Fibroblast of mammary gland (primary cell): ENCODE measurements at places on chromosomes 2 and 18.
A peak's percentile ranks its signal among the peaks of the same experiment; 100 is the strongest.

- no peak for DNase-seq
These were observed 3.9 kb downstream of the ASIC4 start for GRCh38 chr2:219517954-219518778.

- no peak for DNase-seq
These were observed 634.3 kb downstream of the TMEM182 start for GRCh38 chr2:103396152-103396551.

DNA sequence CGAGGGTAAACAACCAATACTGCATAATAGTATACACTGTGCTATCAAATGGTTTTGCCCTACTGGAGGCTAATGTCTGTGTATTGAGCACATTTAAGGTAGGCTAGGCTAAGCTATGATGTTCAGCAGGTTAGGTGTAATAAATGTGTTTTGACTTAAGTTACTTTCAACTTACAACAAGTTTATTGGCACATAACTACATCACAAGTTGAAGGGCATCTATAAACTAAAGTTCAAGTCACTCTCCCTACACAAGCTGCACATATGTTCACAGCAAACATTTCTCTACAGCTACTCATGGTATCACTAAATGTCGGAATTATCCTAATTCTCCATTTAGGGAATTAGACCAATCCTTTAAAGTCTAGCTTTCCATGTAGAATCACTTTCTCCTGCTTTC is 11.4 kb downstream of the ARL5A start:
- no peak for DNase-seq

GRCh38 chr2:10875126-10875525 is 36.6 kb upstream of the KCNF1 start:
- no peak for DNase-seq

GRCh38 chr2:69494126-69494525 is 56.9 kb upstream of the NFU1 start:
- DNase-seq = no peak

DNA sequence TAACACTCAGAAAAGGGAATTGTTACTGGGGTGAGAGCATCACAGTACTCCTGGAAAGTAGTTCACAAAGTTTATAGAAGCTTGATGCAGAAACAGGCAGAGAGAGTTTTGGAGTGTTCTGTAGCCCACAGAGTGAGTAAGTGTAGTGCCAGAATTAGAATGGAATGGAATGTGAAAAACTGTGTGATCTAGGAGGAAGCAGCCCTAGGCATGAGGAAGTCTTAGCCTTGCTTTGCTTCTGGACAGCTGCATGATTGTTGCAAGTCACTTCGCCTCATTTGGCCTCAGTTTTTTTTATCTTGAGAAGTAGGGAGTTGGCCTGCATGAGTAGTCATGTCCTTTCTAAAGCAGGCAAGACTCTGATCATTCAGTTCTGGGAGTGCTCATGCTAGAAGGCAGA is 10.9 kb downstream of the SERPINB12 start:
- peak; percentile 83 for DNase-seq

- no peak for DNase-seq
These were observed 24.6 kb downstream of the KIF1A start for GRCh38 chr2:240795454-240795853.

DNA sequence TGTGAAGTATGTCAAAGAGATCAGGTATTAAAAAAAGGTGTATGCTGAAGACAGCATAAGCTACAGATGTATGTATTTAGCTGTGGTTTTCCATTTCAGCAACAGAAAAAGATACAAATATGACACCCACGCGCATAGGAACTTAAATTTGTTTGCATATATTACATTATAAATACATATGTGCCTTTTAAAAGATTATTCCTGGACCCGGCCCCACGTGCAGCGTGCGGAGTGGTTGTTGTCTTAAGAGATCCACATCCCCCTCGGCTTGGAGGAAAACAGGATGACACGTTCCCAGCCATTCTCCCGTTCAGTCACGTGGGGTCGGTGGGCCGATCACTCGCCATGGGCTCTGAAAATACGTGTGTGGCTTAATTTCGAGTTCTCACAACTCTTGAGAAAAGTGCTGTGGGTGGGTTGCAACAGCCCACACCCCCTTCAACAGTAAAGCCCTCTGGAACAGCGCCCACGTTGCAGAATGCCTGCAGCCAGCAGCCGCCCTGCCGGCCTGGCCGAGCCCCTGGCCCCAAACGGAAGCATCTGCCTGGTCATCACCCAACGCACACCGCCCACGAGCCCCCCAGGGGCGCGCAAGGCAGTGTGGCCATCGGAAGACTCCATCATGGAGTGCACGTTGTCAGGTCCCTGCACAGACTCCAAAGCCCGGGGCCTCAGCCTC is 18.6 kb upstream of the KCNG2 start:
- no peak for DNase-seq

DNA sequence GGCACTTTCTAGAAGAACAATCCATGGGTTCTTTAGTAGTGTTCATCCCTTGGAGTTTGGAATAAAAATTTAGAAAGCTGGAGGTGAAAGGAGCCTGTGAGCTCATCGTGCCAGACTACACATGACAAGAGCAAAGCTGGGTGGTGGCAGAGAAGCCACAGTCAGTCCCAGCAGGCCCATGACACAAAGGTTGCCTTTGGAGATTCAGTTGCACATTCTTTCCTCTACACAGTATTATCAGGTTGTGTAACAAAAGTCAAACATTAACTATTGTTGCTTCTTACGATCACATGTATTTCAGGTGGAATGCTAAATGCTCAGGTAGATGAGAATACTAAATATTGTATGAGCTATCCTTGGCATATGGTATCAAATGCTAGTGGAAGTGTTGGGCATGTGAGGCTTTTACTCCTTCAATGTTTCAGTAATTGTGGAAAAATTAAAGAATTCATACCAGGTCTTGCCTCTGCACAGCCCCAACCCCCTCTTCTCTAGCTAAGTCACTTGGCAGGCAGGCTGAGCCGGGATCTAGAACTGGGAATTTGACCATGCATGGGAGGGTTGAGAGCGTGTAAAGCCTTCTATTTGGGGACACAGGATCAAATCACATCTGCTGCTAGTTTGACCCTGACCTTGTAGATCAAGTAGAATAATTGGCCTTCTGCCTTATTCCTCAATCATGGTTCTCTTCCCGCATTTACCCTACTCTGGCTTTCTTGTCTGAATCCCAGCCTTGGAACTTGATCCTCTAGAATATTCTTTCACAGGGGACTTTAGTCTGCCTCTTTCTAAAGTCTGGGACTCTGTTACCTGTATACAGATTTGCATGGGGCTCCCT is 230.9 kb downstream of the GCA start:
- DNase-seq = no peak

GRCh38 chr18:10759241-10759640 is 233.4 kb downstream of the NAPG start:
- DNase-seq = no peak

GRCh38 chr2:48339451-48339850 is 190.5 kb upstream of the STON1 start:
- peak; percentile 83 for DNase-seq

DNA sequence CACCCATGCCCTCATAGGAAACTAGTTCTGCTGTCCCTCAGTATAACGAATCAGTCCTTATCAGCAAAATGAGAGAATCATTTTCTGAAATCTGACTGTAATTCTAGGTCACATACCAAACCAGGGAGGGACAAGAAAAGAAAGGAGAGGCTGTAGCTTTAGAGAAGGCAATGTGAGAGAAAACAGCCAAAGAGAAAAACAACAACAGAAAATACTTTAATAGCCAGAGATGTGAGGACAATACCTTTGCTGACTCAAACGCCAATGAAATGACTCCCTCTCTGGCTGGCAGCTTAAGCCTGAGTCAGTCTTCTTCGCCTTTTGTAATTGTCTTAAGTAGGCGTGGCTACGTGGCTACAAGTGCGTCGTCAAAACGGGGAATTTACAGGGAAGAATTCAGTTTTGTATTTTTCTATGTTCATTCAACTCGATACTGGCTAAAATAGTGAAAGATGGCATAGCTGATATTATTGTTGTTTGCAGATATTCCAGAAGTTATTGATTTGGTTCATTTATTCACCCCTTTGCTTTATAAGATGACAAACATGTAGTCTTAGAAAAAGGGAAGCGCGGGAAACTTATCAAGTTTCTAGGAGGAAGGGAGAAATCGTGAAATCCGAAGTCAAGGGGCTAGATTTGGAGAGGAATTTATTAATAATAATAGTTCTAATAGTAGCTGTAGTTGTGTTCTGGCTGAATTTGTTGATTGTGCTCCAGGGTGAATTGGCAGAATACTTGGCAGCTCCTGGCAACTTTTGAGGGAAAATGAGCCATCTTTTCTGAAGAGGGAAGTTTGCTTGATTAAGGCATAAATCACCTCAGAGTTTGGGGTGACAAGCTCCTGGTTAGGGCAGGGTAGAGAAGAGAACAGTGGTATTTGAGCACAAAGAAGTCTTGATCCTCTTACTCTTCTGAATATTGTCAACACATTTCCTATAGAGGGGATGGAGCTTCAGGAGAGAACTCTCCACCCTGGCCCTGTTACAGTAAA is at the start of gene IL1A:
IL1A (minus strand) TSS at position 295 of the 991 bp plus-strand sequence. CDS start 723 bp downstream, outside the sequence.
- DNase-seq = peak; percentile 79

DNA sequence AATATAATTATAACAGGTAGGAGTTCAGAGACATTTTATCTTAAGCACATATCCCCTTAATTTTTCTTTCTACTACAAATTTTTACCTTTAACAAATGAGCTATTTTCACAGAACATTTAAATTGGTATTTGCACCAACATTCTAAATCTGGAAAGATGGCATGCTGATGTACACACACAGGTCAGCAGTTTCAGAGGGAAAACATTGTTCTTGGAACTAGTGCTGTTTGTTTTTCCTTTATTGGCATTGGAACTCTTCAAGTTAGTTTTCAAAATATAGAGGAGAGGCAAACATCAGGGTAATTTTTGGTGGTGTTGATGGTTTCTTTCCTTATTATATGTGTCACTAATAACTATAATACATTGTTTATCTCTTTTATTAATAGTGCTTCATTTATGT is 155.3 kb downstream of the PHLPP1 start:
- no peak for DNase-seq

- DNase-seq = no peak
These were observed 9.7 kb downstream of the CAB39 start for GRCh38 chr2:230722207-230722885.

GRCh38 chr2:237298151-237299118 is 115.5 kb downstream of the COL6A3 start:
- peak; percentile 80 for DNase-seq

GRCh38 chr2:172999641-173000386 is 75.8 kb upstream of the MAP3K20 start:
- DNase-seq = peak; percentile 28

GRCh38 chr2:25259737-25260124 is 82.0 kb downstream of the DNMT3A start:
- DNase-seq = no peak

DNA sequence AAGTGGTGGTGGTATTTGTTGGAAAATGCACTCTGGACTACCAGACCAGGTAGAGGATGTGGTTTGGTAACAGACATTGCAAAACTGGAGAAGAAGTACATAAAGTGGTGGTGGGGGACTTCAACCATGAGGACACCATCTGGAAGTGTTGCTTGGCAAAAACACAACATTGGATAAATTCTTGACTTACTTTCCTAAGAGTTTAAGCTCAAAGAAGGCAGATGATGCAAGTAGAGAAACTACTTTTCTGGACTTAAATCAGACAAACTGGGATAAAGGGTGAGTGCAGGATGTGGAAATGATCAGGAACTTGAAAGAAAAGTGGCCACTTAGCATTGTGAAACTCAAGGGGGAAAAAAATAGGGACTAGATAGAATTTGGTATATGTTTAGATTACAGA is 487.4 kb downstream of the ZEB2 start:
- DNase-seq = peak; percentile 85

DNA sequence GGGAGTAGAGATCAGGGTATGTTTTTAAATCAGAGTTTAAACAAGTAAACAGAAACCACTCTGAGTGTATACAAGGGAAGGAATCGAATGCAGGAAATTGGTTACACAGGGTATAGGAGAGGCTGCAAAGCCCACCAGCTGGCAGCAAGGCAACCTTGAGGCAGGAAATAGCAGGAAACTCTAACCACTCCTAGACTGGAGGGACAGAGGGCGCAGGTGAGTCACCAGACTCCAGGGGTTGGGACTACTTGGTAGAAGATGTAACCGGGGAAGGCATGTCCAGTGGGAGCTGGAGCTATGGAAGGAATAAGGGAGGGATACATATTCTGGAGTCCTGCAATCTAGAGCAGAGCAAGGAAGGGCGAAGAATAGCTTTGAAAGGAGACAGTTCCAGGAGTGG is 152.3 kb downstream of the MEIS1 start:
- DNase-seq = no peak

- peak; percentile 14 for DNase-seq
These were observed 327.2 kb upstream of the PKDCC start for GRCh38 chr2:41720331-41721251.

- DNase-seq = no peak
These were observed 62.1 kb upstream of the NOSTRIN start for GRCh38 chr2:168740360-168740759.

- peak; percentile 36 for DNase-seq
These were observed 306.0 kb downstream of the CLIP4 start for GRCh38 chr2:29420999-29421782.

DNA sequence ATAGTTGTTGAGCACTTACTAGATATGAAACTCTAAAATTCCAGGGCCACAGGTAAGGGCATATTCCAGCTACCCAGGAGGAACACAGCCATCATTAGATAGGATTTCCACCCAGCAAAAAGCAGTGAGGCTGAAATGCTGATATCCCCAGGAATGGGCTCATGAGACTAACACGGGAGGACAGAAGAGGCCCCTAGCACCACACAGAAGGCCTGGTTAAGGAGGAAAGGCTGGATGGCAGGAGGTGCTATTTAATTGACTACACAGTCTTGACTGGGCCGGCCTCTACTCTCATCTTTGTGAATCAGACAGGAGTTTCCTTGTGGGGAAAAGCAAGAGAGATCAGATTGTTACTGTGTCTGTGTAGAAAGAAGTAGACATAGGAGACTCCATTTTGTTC is 61.7 kb downstream of the MRPL35 start:
- DNase-seq = no peak

DNA sequence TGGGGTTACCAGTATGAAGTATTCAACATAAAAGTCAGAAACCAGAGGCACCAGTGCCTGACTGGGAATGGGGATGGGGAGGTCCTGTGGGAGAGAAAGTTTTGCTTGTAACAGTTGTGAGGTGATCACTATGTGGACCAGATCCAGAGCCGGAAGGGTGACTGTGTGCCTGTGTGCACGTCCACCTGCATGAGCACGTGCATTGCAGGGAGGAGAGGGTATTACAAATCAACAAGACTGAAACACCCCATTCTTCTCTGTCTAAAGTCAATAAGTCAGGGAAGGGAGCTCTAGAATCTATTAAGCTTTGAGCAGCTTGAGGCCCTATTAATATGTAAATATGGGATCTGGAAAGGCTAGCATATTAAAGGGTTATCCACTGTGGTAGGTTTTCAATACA is 241.0 kb upstream of the ACVR2A start:
- no peak for DNase-seq

- DNase-seq = no peak
These were observed 19.0 kb downstream of the CABYR start for GRCh38 chr18:24157855-24158254.

GRCh38 chr18:74172697-74173433 is 24.5 kb downstream of the TIMM21 start:
- DNase-seq = no peak

- no peak for DNase-seq
These were observed 34.5 kb upstream of the NABP1 start for GRCh38 chr2:191643429-191643828.
